PC-3 (cell line): ENCODE measurements at places on chromosomes 11 and 22. TPM values are rescaled to one million over a fixed set of nuclear protein-coding genes. Genes with fewer than 3 reads are reported as not detected.

- H3K36me3 ChIP-seq = no peaks in the 10 kb centered on the region
- H3K4me3 ChIP-seq = no peak overlapping the region
- H3K27me3 ChIP-seq = peaks cover 23% of the 10 kb centered on the region
- DNase-seq = no peak
- no peaks in the 10 kb centered on the region for H3K4me1 ChIP-seq
- no peak overlapping the region for H3K27ac ChIP-seq
Measured at GRCh38 chr11:44305470-44306051, 4.4 kb downstream of the ALX4 start.

- no peak overlapping the region for H3K4me3 ChIP-seq
- no peaks in the 10 kb centered on the region for H3K4me1 ChIP-seq
- H3K27ac ChIP-seq = no peak overlapping the region
- peak; percentile 47 for DNase-seq
- no peaks in the 10 kb centered on the region for H3K27me3 ChIP-seq
Measured at GRCh38 chr11:128776424-128777284, 82.8 kb downstream of the FLI1 start.

DNA sequence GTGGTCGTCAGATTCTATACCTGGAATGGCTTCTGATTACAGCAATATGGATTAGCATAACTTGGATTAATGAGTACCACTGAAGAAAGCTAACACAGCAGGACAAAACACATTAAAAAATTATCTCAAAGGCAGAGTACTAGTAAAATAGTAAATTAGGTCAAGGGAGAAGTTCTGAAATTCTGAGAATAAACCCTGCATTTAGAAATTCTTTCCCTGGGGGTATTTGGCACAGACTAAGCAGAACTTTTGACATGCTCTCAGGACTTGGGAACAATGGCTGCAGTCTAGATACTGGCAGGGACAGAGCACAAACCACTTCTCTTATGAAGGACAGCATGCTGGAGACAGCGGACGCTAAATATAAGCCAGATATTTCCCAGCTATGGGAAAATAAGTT is 85.6 kb upstream of the GRIA4 start:
- H3K4me1 ChIP-seq = no peaks in the 10 kb centered on the region
- no peaks in the 10 kb centered on the region for H3K36me3 ChIP-seq
- no peak overlapping the region for H3K27ac ChIP-seq
- peak; percentile 20 for DNase-seq
- no peak overlapping the region for H3K4me3 ChIP-seq
- H3K27me3 ChIP-seq = no peaks in the 10 kb centered on the region

DNA sequence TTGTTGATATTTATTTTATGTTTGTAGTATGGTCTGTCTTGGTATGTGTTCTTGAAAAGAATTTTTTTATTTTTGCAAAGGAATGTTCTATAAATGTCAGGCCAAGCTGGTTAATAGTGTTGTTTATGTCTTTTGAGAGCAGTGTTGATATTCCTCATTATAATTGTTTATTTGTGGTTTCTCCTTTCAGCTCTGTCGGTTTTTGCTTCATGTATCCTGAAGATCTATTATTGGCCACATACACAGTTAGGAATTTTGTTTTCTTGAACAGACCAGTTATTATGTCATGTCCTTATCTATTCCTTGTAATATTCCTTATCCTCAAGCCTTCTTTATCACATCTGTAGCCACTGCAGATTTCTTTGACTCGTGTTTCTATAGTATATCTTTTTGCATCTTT is 56.5 kb downstream of the PDHX start:
- H3K36me3 ChIP-seq = peaks cover 12% of the 10 kb centered on the region; the same call in 1 of the 2 replicates
- H3K27ac ChIP-seq = no peak overlapping the region
- H3K27me3 ChIP-seq = no peaks in the 10 kb centered on the region

- peak; percentile 81 for DNase-seq
- H3K27me3 ChIP-seq = no peaks in the 10 kb centered on the region
Measured at GRCh38 chr11:71977743-71978418, 20.8 kb upstream of the IL18BP start.

DNA sequence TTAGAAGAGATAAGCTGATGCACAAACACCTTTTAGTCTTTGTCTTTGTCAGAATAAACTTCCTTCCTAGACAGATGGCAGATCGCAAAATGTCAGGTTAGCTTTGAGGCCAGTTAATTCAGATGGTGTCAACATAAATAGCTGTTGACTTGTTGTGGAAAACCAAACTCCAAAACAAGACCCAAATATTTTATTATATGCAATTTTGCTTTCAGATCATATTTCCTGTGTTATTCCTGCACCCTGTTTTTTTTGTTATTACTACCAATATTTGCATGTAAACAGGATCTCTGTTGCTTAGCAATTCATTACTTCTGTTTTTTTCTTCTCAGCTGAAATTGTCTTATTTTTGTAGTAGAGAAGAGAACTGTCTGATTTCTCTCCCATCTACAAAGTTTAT is 316.0 kb downstream of the ETS1 start:
- H3K27me3 ChIP-seq = no peaks in the 10 kb centered on the region
- DNase-seq = no peak
- H3K4me1 ChIP-seq = no peaks in the 10 kb centered on the region
- no peak overlapping the region for H3K4me3 ChIP-seq
- no peaks in the 10 kb centered on the region for H3K36me3 ChIP-seq

DNA sequence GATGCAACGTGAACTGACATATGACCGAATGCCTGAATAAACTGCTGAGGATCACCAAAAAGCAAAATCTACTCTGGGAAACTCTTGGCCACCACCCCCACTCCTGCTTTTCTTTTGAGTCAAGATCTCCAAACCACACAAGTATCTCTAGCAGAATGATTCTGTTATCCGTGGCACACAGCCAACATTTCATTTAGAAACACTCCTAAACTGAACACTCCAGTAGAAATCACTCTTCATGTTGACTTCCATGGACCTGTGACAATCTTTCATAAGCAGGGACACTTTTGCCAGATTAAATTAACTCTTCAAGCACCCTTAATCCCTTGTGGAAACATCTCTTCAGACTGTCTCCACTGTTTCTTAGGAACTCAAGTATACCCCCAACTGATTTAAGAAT is 44.4 kb downstream of the VSIG10L2 start:
- H3K36me3 ChIP-seq = no peaks in the 10 kb centered on the region
- H3K4me1 ChIP-seq = no peaks in the 10 kb centered on the region
- peak; percentile 20 for DNase-seq
- no peak overlapping the region for H3K27ac ChIP-seq
- no peaks in the 10 kb centered on the region for H3K27me3 ChIP-seq
- no peak overlapping the region for H3K4me3 ChIP-seq

DNA sequence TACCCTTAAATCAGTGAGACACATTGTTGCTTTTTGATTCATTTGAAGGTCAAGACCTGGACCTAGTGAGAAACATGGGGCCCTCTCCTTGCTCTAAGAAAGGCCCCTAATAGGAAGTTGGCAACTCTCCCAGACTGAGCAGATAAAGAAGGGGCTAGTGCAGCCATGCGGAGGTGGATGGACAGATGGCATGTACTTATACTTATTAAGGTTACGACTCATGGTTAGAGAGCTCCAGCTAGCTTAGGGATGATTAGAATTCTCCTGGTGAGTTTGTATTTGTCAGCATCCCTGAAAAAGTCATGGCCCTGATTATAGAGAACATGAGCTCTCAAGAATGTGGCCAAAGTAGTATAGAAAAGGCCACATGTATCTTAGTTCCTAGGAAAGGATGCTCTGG is 112.1 kb upstream of the BDNF start:
- no peaks in the 10 kb centered on the region for H3K36me3 ChIP-seq
- H3K27ac ChIP-seq = no peak overlapping the region
- H3K4me3 ChIP-seq = no peak overlapping the region
- no peak for DNase-seq

GRCh38 chr11:115333121-115333520 is 171.1 kb downstream of the CADM1 start:
- no peak for DNase-seq
- H3K36me3 ChIP-seq = no peaks in the 10 kb centered on the region
- no peak overlapping the region for H3K4me3 ChIP-seq
- H3K4me1 ChIP-seq = no peaks in the 10 kb centered on the region
- H3K27me3 ChIP-seq = 0 out of 2 replicates have a peak, but pooled peaks cover 3% of the 10 kb centered on the region

DNA sequence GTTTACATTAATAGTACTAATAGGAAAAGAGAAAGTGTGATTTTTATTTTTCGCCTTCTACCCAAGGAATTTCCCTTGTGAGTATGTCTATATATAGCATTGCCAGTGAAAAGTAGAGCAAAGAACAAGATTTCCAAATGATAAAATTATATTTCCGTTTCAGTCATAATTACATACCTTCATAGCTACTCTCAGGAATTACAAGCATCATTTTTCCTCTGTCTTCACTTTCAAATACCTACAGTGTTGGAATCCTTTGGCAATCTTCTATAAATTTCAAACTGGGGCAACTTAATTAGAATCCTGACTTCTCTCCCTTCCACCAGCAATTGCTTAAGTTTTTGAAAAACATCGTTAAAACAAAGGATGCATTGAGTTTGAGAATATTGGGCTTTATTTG is 35.5 kb upstream of the SPON1 start:
- no peak overlapping the region for H3K4me3 ChIP-seq
- no peak overlapping the region for H3K27ac ChIP-seq
- no peaks in the 10 kb centered on the region for H3K36me3 ChIP-seq
- peaks cover 41% of the 10 kb centered on the region for H3K4me1 ChIP-seq

DNA sequence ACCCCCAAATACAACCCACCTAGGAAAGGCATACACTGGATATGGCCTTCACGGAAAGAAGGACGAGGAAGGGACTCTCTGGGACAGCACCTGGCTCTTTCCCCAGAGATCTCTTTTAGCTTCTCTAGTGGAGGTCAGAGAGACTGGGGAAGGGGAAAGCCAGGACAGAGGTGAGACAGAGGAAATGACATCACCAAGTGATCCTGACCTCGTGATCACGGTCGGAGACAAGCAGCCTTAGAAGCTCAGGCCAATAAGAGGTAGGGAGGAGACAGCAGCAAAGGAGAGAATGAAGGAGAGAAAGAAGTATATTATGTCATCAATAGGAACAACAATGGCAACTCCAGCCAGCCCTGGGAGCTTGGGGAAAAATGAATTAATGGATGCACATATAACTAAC is 15.4 kb upstream of the TMPRSS13 start:
- DNase-seq = no peak
- peaks cover 19% of the 10 kb centered on the region for H3K27me3 ChIP-seq
- H3K4me1 ChIP-seq = 0 out of 2 replicates have a peak, but pooled peaks cover 4% of the 10 kb centered on the region
- no peak overlapping the region for H3K27ac ChIP-seq

- no peak overlapping the region for H3K4me3 ChIP-seq
- peaks cover 50% of the 10 kb centered on the region for H3K27me3 ChIP-seq
- no peak for DNase-seq
Measured at GRCh38 chr11:45748801-45749200, 56.1 kb upstream of the SLC35C1 start.

DNA sequence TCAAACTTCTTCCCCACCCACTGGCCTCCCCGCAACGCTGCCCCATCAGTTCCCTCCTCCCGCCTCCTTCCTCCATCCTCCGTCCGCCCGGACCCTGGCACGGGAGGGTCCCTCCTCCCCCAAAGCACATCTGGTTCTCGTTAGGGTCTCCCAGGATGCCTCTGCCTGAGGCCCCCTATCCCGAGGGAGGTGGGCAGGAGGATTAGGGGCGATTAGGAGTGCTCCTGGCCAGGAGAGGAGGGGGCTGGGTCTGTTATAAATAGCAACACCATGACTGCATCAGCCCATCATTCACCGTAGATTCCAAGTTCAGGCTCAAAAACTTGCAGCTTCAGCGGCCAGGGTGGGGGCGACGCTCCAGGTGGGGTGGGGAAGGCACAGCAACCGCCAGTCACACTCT is 10.4 kb downstream of the MYRF start:
- no peaks in the 10 kb centered on the region for H3K36me3 ChIP-seq
- DNase-seq = no peak
- no peak overlapping the region for H3K27ac ChIP-seq
- no peak overlapping the region for H3K4me3 ChIP-seq
- no peaks in the 10 kb centered on the region for H3K27me3 ChIP-seq
- no peaks in the 10 kb centered on the region for H3K4me1 ChIP-seq

- peak overlapping the region; percentile 97 for H3K27ac ChIP-seq
- no peak for DNase-seq
- peaks cover 77% of the 10 kb centered on the region for H3K4me1 ChIP-seq
- H3K27me3 ChIP-seq = no peaks in the 10 kb centered on the region
- 0 out of 2 replicates have a peak overlapping the region, but pooled peaks have one; percentile 13 for H3K4me3 ChIP-seq
Measured at GRCh38 chr22:30305519-30305905, 16.2 kb upstream of the CASTOR1 start.

- no peaks in the 10 kb centered on the region for H3K36me3 ChIP-seq
- no peak overlapping the region for H3K4me3 ChIP-seq
- H3K27me3 ChIP-seq = no peaks in the 10 kb centered on the region
- H3K4me1 ChIP-seq = peaks cover 36% of the 10 kb centered on the region
- no peak for DNase-seq
Measured at GRCh38 chr22:37184816-37185541, 3.1 kb downstream of the C1QTNF6 start.

DNA sequence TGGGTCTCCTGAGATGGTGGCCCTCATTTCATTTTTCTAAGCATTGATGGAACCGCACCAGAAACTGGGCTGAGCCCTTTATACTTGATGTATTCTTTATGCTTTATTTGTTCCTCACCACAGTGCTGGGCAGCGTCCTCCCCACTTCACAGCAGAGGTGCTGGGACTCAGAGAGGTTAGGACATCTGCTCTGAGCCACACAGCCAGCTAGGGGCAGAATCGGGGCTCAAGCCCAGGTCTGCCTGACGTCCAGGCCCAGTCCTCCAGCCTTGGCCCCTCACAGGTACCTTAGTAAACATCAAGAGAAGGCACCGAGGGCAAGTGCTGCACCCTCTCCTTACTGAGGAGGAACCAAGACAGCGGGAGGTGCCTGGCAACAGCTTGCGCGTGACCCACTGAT is 20.2 kb upstream of the SHISAL1 start:
- no peak overlapping the region for H3K4me3 ChIP-seq
- no peak overlapping the region for H3K27ac ChIP-seq
- H3K36me3 ChIP-seq = no peaks in the 10 kb centered on the region
- H3K27me3 ChIP-seq = no peaks in the 10 kb centered on the region
- DNase-seq = no peak
- peaks cover 17% of the 10 kb centered on the region; the same call in 1 of the 2 replicates for H3K4me1 ChIP-seq

DNA sequence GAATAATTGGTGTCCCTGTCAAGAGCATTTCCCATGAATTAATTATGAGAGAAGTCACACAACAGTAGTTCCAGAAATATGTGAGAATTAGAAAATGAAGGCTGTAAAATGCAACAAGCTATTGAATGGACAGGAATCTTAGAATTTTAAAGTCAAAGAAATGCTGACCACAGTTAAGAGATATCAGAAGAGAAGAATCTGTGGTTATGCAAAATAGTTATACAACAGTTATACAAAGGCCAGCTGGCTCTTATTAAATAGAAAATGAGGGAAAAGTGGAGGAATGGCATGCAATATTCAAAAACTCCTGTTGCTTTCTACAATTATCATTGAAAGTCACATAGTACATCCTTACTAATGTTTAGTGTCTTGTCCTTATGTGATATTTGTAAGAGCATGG is 27.4 kb downstream of the CASP12 start:
- DNase-seq = no peak
- no peak overlapping the region for H3K4me3 ChIP-seq

Gene MRGPRX3
- not detected in 2 replicates for total RNA-seq

Gene OR6T1
- total RNA-seq = not detected in 2 replicates

Gene RIC3
- not detected in 2 replicates for total RNA-seq

Gene CTSW
- total RNA-seq = 0.11 TPM in 1 of 2 replicates, not detected in the other

Gene TPBGL
- total RNA-seq = not detected in 2 replicates

Gene RAG2
- total RNA-seq = not detected in 2 replicates

Gene PRSS23
- total RNA-seq = 39.0 and 43.2 TPM in 2 replicates

Gene PRG3
- not detected in 2 replicates for total RNA-seq

Gene LYVE1
- total RNA-seq = not detected in 2 replicates

Gene MAP6
- 0.47 and 1.3 TPM in 2 replicates for total RNA-seq

Gene SSTR3
- total RNA-seq = 0.55 TPM in 1 of 2 replicates, not detected in the other

Gene CASP12
- total RNA-seq = not detected in 2 replicates
